ENCODE measurements at places on chromosomes 7 and 10.

GRCh38 chr10:110780704-110781103, 91.0 kb upstream of the PDCD4 start:
- DNase-seq = no peak

- peak; percentile 94 for DNase-seq
Measured at GRCh38 chr7:99142727-99143520, 984 bp downstream of the SMURF1 start.

DNA sequence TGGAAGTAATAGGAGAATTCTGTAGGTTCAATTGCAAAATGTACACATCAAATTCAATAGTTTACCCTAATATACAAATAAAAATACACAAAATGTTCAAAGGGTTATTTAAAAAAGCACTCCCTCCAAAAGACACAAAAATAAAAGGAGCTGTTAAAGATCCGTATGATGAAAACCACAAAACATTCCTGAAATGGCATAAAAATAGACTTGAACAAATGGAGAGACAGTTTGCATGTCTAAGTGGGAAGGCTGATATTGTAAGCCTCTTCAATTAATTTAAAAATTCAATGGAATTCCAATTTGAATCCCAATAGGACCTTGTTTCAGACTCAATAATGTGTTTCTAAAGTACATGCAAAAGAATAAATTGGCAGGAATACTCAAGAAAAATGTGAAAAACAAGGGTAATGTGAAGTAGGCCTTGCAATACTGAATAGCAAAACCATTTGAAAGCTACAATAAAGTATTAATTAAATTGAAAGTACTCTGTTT, 38.0 kb upstream of the INSYN2A start:
- peak; percentile 8 for DNase-seq

- DNase-seq = no peak
Measured at GRCh38 chr7:84107259-84107658, 87.3 kb downstream of the SEMA3A start.

- DNase-seq = no peak
Measured at GRCh38 chr7:64628192-64628591, 37.7 kb upstream of the ZNF107 start.

- DNase-seq = no peak
Measured at GRCh38 chr10:80784695-80785094, 247.0 kb downstream of the SH2D4B start.

GRCh38 chr7:69374044-69374425, 224.2 kb upstream of the AUTS2 start:
- peak; percentile 62 for DNase-seq

- peak; percentile 90 for DNase-seq
Measured at GRCh38 chr7:25854608-25855497, 297.1 kb upstream of the NFE2L3 start.

GRCh38 chr7:74606101-74606908, 51.2 kb upstream of the GTF2I start:
- peak; percentile 55 for DNase-seq

GRCh38 chr10:71230656-71231025, 18.3 kb downstream of the UNC5B start:
- DNase-seq = peak; percentile 24

DNA sequence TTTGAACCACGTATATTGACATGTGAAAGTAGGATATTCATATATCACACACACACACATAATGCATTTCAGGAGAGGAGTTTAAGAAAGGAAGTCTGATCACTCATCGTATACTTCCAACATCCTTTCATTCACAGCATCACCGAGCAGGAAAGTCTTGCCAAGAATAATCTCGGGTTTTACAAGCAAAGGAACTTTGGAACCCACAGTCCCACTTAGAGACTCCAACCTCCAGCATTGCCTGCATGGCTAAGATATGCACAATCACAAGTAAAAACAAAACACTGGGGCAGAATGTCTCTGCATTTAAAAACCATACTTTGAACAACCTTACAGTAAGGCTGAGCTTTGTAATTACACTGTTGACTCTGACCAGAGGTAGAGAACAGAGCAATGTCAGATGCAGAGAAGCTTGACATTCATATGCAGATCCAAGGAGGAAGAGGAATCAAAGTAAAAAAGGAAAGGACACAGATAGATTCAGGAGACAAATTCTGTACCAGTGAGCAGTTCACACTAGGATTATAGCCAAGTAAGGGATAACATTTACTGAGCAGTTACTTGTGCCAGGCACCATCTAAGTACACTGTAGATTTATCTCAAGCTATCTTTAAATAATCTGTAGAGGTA, 14.8 kb downstream of the THSD7A start:
- peak; percentile 83 for DNase-seq

DNA sequence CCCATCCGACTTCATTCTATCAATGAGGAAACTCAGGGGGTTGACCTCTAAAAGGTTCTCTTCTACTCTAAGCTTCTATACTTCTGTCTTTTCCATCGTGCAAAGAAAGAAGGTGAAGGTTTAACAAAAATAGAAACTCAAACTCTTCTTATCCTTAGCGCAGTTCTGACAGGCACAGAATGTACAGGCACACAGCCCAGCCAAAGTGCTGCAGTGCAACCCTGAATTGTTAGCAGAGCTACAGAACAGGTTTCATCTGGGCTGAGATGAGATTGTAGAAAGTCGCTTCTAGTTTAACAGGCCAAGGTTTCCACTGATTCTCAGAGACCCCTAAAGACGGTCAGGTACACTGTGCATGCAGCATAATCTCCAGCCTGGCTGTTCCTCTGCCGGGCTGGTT, 79.3 kb upstream of the AFAP1L2 start:
- DNase-seq = no peak

- peak; percentile 77 for DNase-seq
Measured at GRCh38 chr10:47406870-47407691, 23.0 kb upstream of the ZNF488 start.

- no peak for DNase-seq
Measured at GRCh38 chr7:33760834-33761233, 144.5 kb upstream of the BMPER start.

- DNase-seq = no peak
Measured at GRCh38 chr10:13776861-13777311, 190.1 kb downstream of the PRPF18 start.

DNA sequence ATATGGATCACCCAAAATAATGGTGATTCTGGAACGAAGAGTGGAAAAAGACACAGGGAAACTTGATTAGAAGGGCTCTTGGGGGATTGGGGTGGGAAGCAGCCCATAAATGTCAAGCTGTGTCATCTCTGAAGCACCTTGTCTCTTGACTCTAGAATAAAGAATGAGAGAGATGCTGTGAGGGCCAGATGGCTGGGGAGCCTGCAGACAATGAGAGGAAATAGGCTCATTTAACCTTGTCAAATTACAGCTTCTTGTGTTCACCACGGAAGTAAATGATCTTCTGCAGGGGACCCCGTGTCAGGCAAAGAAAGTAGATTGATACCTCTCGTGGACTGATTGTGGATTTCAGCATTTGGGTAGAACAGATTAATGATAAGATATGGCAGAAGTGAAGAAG, 159.3 kb downstream of the ST7 start:
- DNase-seq = no peak

DNA sequence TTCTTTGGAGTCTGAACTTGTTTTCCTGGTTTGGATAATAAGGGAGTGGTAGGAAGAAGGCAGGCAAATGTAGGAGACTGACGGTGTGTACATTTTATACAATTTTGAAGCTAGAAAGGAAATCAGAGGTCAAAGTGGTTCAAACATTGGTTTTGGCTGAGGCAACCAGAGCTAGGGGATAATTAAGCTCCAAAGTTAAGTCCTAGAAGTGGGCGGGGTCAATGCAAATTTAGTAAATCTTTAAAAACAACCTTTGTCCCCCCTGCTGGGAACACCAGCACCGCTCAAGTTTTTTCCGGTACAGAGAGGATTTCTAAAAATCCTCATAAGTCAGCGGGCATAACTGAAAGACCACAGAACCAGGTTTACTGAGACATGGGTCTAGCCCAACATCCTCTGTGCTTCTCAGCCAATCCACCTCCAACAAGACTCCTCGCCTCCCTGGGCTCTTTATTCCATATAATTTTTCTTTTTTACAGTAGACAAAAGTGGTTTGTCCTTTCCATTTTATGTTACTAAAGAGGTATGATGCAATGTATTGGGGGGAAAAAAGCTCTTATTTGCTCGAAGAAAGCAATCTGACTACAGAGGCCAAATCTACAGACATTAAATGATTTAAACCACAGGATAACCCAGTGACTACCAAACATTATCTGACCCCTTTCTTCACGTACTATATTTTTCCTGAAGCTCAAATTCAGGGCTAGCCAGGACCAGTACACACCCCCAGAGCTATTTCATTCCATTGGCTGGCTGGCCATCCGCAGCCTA, 1.6 kb downstream of the GLUD1 start:
- peak; percentile 57 for DNase-seq

DNA sequence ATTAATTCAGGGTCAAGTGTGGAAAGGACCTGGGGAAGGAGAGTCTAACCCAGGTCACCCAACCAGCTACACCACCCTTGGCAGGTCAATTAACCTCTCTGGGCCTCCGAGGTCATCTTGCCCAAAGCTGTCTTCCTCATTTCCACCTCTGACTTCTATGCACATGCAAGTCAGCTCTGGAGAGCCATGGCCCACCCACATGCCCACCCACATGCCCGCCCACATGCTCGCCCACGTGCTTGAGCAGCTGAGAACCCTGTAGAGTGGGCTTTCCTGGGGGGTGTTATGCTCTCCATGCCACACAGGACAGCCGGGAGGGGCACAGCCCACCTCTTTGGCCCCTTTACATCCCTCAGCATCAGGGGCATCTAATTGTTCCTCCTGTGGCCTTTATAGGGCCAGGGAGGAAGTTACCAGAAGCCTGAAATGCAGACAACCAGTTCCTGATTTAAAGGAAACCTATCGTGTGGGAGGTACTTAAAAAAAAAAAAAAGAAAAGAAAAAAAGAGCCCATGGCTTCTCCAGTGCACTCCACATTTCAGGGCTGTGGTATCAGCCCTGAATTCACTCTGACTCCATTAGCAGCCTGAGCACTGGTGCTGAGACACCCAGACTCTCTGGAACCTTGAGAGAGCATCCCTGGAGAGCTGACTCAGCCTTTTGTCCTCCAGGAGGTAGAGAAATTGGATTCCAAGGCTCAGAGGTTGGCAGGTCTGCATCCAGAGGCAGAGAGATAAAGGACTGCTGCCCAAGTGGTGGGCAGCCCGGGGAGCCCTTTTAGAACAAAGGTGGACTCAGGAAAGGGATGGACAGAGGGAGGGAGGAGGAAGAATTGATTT, 176.2 kb upstream of the ZMIZ1 start:
- peak; percentile 33 for DNase-seq

DNA sequence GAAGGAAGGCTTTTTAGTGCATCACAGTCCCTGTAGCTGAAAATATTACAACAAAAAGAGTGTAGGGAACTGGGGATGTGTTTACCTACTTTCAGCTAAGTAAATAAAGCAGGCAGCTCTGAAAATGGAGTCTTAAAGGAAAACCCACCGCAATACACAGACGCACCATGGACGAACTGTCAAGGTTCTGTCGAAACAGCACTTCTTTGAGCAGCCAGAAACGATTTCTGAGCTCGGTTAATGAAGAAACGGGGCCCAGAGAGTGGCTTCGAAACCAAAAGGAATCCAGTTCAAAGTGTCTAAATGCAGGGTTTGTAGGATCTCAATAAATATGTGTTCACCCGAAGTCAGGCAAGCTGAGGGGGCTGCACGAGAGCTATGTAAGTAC, 275.4 kb upstream of the NEBL start:
- no peak for DNase-seq

- no peak for DNase-seq
Measured at GRCh38 chr10:86155054-86155921, 211.3 kb downstream of the GRID1 start.

DNA sequence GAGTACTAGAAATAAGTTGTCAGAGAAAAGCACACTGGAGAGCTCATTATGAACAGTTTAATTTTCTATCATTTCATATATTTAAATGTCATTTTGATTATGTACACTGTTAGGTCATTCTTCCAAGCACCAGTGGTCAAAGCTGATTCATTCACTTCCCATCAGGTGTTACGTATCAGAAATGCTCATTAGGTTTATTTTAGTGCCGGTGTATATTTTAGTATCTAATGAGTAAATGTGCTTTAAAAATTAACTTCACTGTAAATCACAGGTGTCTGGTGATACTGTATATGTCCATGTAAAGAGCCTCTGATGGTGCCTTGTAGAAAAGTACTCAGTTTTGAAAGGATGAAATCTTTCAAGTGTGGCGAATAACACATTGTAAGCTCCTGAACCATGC, 3.5 kb downstream of the DMTF1 start:
- no peak for DNase-seq

DNA sequence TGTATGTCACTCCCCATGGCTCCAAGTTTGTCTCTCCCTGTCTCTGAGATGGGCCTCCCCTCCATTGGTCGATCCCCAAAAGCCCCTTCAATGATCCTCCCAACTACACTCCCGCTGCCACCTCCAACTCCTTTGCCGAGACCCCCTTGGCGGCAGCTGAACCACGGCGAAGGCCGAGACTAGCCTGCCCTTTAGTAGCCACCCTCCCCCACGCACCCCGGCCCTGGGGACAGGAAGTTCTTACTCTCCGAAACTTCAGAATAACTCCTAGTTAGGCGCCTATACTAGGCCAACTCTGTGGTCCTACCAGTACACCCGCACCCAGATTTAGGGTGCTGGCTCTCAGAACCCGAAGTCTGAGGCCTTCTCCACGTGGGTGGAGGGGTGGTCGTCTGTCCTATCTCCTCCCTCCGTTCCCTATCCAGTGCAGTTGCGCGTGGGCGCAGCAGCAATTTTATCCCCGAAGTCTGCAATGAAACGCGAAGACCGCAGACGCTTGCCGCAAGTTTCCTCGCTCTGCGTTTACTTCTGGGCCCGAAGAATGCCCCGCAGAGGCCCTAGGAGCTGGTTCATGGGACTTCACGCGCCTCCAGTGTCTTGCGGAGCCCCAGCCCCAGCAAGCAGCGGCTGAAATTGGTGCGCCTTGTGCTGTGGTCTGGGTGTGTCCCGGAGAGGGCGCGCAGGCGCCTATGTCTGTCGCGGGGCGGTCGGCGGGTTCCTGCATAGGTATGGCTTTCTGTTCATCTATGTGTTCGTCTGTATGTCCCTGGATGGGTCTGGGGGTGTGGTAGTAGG, 82.6 kb upstream of the SLF2 start:
- DNase-seq = no peak

- no peak for DNase-seq
Measured at GRCh38 chr10:3693022-3693697, 91.8 kb downstream of the KLF6 start.

- no peak for DNase-seq
Measured at GRCh38 chr7:30335763-30336487, 51.5 kb downstream of the ZNRF2 start.

- DNase-seq = peak; percentile 61
Measured at GRCh38 chr7:118080947-118081346, 103.0 kb upstream of the LSM8 start.

- DNase-seq = no peak
Measured at GRCh38 chr10:21368728-21369425, 156.6 kb downstream of the SKIDA1 start.

DNA sequence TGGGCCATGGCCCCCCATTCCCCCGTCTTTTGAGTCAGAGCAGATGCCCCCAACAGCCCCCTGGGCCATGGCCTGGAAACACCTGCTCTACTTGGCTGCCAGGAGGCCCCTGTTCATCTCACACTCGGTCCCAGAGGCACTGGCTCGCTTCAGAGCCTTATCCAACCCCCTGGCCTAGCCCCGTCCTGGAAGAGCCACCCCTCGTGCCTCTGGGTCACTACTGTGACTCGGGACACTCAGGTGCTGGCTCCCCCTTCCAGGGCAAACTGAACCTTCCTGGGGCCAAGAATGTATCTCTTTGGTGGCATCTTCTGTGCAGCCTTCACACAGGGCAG, 7.0 kb downstream of the POLR2J start:
- no peak for DNase-seq

GRCh38 chr10:12469345-12469744, 120.0 kb downstream of the CAMK1D start:
- no peak for DNase-seq
